ENCODE measurements at places on chromosomes 13 and 19.

DNA sequence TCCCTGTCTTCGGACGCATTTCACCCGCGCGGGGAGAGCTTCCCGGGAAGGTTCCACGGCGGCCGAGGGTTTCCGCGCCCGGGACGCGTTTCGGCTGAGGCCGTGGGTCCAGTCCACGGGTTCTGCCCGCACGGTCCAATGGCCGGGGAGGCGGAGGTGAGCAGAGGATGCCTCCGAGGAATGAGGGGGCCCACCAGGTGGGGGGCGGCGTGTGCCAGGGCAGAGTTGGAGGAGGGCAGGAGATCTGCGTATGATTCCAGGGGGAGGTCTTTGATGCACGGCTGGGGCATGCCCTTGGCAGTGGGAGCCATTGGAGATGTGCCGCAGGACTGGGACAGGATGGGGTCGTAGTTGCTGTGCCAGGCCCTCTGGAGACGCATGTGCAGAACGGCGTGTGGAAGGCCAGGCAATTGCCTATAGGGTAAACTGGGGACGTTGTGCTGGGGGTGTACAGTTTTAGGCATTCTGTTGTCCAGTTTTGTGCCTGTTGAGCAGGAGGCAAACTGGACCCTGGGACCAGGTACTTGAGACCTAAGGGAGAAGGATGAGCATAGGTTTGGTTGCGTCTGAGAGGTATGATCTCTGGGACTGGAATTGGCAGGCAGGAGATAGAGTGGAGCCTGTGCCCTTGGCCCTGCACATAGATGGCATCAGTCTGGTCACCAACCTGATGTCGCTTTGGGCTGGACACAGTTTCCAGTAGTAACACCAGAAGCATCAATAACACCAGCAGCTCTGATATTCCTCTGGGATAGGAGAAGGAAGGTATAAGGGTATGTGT, 751 bp downstream of the ZNF584 start:
- peak; percentile 53 for DNase-seq

- DNase-seq, result no peak
These were observed 30.9 kb downstream of the FAM216B start for GRCh38 chr13:42812316-42812715.

GRCh38 chr19:21022996-21023395, 2.5 kb downstream of the ZNF430 start:
- peak; percentile 60 for DNase-seq

GRCh38 chr13:50762969-50763567, 80.4 kb downstream of the DLEU7 start:
- DNase-seq, result no peak

GRCh38 chr13:31067416-31068118, 94.1 kb downstream of the HSPH1 start:
- peak; percentile 78 for DNase-seq

- DNase-seq, result peak; percentile 44
These were observed 133.9 kb downstream of the DCT start for GRCh38 chr13:94345374-94346195.

DNA sequence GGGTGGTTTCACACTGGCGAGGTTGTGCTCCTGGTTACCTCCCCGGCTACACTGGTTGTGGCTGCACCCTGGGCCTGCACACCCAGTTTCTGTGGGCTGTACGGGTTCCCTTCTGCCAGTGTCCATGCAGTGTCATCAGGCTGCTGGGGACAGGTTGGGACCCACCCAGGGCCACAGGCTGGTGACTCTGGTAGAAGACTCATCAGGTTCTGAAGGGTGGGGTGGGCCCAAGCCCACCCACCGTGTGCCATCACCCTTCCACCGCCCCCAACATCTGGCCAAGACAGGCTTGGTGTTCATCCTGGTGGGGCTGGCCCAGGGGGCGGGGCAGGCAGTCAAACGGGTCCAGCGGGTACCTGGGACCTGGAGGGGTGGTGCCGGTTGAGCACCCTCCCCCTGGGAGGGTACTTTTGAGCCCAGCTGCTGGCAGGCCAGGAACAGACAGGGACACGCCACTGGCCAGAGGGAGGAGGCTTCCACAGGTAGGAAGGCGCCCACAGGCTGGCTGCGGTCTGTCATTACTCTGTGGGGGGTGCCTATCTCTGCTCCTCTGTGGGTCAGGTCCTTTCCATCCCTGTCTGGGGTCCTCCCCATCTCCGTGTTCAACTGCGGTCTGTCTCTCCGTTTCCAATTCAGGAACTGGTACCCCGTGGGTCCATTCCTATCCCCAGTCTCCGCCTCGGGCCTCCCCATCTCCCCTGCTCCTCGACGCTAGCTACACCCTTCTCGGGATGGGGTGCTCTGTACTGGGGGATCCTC, at the start of gene RNF225:
Gene RNF225, plus strand, starts transcription at position 437 of the 759 bp plus-strand sequence. CDS start 434 bp downstream, outside the sequence.
- no peak for DNase-seq

DNA sequence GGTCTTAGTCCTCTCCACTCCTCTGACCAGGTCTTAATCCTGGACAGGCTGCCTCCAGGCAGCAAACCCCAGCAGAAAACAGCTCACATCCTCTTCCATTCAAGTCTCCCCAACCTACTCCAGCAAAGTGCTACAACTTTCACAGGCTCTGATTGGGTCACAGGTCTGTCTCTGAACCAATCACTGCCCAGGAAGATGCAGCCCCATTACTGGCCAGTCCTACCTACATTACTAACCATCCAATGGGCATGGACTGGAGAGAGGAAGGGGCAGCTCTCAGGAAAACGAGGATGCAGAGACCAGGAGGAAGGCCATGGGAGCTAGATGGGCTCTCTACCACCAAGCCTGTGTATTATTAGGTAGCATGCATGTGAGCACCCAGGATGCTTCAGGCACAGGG, 12.2 kb downstream of the MED26 start:
- DNase-seq, result no peak

GRCh38 chr13:98526182-98526512, 50.8 kb downstream of the STK24 start:
- DNase-seq, result no peak

DNA sequence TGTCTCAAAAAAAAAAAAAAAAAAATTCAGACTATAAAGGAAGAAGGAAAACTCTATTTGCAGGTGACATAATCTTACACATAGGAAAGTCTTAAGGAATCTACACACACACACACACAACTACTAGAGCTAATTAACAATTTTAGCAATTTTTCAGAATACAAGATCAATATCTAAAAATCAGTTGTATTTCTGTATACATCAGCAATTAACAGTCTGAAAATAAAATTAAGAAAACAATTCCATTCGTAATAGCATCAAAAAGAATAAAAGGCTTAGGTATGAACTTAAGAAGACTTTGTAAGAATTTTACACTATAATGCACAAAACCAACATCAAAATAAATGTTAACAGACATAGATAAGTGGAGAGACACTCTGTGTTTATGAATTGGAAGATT, 15.6 kb upstream of the CALM3 start:
- DNase-seq, result no peak

GRCh38 chr19:10510301-10510802, 6.9 kb downstream of the S1PR5 start:
- DNase-seq, result no peak

- DNase-seq, result no peak
These were observed 152.2 kb upstream of the PRR20A start for GRCh38 chr13:56988543-56988942.

DNA sequence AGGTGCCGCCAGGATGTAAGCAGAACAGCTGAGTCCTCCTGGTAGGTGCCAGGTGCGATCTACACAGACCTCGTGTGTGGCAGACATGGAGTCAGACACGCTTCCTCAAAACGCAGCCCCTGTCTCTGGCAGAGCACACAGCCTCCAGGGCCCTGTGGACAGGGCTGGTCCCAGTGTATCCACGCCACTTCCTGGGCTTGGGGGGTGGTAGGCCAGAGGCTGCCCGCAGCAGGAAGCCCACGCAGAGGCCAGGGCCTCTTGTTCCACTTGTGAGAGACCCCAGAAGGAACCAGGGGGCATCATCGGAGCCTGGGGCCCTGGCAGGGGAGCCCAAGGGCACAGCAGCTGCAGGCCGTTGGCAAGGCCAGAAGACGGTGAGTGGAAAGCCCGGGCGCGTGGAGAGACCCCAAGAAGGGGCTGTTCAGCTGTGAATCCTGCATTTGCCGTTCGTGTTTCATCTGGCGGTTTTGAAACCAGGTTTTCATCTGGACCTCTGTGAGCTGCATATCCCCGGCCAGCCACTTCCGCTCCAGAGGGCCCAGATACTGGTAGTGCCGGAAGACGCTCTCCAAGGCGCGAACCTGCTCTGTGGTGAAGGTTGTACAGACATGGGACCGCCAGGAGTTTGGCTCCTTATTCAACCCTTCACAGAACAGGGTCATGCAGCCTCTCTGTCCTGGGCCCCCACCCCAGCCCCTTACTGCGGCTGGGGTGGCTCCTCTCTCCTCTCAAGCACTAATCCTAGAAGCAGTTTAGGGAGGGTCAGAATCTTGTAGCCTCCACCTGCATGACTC, 25.1 kb upstream of the SLITRK1 start:
- no peak for DNase-seq

DNA sequence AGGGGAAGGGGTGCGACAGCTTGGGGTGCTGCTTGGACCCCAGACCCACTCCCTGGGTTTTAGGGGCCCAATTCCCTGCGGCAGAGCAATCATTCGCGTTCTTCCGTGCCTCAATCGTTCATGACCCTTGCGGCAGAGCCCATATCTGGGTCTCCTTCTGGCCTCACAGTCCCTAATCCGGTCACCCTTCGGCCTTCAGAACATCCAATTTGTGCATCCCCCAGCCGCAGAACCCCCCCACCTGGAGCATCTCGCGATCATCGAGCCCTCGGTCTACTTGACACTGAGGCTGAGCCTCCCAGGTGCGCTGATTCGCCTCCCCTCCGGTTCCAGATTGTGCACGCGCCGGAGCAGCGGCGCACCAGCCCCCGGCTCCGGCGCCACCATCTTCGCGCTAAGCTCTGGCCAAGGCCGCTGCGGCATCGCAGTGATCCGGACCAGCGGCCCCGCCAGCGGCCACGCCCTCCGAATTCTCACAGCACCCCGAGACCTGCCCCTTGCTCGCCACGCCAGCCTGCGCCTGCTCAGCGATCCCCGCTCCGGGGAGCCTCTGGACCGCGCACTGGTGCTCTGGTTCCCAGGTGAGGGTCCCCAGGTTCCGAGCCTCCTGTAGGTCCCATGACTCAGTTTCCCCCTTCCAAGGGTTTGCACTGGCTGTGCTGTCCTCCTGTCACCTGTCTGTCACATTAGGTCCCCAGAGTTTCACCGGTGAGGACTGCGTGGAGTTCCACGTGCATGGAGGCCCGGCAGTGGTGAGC, 501 bp downstream of the GTPBP3 start:
- peak; percentile 46 for DNase-seq

DNA sequence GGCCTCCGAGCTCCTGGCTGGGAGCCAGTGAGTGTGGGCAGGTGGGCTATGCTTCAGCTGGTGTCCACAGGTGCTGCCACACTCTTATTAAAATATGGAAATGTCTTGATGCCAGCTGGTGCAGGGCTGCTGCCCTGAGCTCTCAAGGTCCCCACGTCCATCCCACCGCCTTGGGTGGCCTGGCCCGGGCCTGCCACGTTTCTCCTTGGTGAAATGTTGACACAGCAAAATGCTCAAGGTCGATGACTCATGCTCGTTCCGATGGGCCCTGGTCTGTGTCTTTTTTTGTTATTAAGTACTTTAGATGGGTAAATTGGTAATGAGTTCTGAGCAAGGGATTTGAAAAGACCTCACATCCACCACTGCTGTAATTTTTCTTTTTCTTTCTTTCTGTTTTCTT, 524.7 kb downstream of the MYO16 start:
- DNase-seq, result peak; percentile 13

DNA sequence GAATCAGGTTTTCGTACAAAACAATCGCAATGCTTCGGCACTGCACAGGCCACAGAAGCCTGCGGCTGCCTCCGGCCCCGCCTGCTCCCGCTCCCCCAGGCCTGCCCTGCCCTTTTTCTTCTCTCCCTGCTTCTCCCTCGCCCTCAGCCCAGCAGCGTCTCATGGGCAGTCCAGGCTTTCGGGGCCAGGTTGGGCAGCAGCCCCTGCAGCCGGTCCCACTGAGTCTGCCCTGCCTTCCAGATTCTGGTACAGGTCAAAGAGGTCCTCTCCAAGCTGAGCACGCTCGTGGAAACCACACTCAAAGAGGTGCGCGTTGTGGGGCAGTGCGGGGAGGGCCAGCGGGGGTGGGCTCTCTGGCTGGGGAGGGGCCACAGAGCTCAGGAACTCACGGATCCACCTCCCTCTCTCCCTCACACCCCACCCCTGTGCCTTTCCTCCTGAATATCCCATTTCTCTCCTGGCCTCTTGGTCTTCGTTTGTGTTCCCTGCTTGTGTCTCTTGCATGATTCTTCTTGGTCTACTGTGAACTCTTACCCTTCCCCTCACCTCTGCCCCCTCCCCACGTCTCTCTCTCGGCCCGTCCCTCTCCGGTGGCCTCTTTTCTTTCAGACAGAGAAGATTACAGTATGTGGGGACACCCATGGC, 30.1 kb downstream of the CCDC8 start:
- DNase-seq, result no peak

DNA sequence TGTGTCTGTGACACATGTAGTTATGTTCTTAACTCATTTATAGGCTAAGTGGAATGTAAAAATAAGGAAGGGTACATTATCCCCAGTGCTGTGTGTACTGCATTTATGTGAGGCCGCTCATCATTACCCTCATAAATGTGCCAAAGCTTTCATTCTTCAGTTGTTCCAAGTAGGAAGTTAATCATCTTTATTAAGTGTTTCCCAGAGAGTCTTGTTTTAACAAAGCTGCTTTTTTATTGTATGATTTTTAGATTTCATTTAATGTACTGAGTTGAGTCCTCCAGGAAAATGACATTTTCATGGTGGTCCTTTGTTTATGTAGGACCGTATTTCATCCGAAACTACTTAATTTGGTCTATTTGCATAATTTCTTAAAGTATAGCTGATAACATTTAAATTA, 379.8 kb downstream of the DLEU7 start:
- peak; percentile 7 for DNase-seq

GRCh38 chr13:105410602-105411001, 1124.9 kb downstream of the EFNB2 start:
- peak; percentile 43 for DNase-seq

DNA sequence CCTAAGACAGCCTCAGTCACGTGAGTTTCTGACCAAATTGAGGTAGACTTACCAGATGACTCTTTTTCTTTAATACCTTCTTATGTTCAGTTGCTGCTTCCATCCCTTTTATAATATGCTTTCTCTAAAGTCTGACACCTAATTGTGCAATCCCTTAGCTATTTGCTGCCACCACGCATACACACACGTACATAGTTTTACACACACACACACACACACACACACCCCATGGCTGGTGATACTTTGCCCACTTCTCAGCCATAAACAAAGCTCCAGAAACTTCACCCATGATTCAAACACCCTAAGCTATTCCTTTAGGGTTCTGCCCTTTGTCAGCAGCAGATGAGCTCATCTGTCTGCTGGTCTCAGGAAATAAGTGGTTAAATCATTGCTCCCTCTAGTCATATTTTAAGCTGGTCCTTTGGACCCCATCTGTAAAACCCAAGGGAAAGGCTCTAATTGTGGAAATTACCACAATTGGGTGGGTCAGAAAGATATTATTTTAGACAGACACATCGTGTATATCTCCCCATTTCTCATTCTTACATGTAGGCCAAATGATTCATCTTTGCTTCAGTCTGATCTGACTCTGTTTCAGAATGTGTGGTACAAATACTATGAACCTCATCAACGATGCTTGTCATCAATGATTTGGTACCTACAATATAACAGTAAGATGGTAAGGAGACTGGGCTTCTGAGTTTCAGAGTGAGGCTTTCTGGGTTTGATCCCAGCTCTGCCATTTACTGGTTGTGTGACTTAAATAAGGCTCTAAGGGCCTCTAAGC, 69.2 kb downstream of the NALCN start:
- peak; percentile 37 for DNase-seq
